ENCODE measurements at places on chromosomes 6 and 20.
A peak's percentile ranks its signal among the peaks of the same experiment; 100 is the strongest.

DNA sequence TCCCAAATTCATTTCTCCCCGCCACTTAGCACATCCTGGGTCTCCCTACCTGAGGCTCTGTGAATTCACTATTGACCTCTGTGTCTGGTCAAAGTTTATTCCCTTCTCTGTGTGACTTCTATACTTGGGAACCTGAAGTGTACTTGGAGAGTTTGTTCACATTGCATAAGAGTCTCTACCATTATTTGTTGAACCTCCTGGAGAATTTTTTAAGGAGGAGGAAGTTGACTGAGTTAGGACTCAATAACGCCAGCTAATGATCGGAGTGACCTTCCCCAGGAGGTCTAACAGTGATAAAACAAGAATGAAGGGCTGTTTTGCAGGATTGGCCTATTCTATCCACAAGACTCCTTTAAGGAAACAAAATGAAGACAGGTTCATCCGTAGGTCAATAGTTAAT lies 23.6 kb downstream of the STMND1 start:
- DNase-seq = no peak

- DNase-seq = peak; percentile 94
Measured at GRCh38 chr6:161417717-161418462, 144.0 kb upstream of the AGPAT4 start.

- no peak for DNase-seq
Measured at GRCh38 chr20:37686762-37687477, 6.9 kb upstream of the CTNNBL1 start.

DNA sequence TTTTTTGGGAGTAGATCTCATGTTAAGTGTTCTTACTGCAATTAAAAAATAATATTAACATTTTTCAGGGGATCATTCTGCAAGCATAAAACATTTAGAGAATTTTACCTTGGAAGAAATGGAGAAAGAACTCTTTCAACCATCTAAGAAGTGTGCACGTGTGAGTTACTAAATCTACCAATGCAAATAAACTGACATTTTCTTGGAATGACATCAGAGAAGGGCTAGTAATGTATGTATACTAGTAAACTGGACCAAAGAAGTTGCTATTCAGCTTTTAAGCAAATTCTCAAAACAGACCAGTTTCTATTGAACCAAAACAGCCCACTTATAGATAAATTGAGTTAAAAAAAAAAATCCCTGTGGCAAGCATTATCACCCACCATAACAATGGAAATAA lies 191.2 kb downstream of the BTBD3 start:
- no peak for DNase-seq

- no peak for DNase-seq
Measured at GRCh38 chr20:17936761-17937732, 31.5 kb downstream of the SNX5 start.

- DNase-seq = peak; percentile 46
Measured at GRCh38 chr6:43733471-43734293, 36.3 kb upstream of the VEGFA start.

DNA sequence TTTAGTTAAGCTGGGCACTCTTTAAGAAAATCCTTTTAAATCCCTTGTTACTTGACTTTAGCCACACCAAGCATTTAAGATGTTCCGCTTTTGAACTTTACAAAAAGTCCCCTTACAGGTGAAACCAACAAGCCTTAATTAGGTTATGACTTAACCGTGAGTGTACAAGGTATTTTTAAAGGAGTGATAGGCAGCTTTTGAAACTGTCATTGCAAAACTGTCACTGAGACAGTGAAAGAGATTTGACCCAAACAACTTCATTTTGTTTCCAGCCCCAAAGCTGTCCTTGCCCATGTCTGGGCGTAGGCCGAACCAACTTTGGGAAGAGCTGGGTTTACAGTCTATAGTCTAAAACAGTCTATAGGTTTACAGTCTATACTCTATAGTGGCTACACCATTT lies 305.4 kb downstream of the FARS2 start:
- DNase-seq = no peak

DNA sequence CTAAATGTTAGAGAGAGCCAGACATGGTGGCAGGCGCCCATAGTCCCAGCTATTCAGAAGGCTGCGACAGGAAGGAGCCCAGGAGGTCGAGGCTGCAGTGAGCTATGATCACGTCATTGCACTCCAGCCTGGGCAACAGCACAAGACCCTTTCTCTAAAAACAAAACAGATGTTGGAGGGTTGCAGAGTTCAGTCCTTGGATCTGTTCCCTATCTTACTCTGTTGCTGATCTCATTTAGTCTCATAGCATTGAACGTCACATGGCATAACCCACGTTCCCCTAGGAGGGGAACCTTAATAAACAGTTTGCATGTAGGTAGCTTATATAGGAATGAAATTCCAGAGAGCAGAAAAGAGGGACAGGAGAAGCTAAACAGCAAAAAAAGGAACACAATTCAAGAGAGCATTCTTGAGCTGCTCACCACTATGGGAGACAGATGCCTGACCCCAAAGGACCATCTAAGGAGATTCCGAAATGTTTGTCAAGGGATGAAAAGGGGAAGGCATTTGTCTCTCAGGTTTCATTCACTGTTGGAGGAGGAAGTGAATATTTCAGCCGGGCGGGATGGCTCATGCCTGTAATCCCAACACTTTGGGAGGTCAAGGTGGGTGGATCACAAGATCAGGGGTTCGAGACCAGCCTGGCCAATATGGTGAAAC lies 54.6 kb upstream of the PIM1 start:
- DNase-seq = no peak

- no peak for DNase-seq
Measured at GRCh38 chr6:116206231-116206903, 47.5 kb downstream of the TSPYL4 start.

- peak; percentile 89 for DNase-seq
Measured at GRCh38 chr20:561437-562231, 18.0 kb upstream of the CSNK2A1 start.

- DNase-seq = peak; percentile 65
Measured at GRCh38 chr6:74222768-74223333, 526.8 kb downstream of the CD109 start.

GRCh38 chr20:8431538-8432434 lies 299.7 kb downstream of the PLCB1 start:
- DNase-seq = peak; percentile 57

DNA sequence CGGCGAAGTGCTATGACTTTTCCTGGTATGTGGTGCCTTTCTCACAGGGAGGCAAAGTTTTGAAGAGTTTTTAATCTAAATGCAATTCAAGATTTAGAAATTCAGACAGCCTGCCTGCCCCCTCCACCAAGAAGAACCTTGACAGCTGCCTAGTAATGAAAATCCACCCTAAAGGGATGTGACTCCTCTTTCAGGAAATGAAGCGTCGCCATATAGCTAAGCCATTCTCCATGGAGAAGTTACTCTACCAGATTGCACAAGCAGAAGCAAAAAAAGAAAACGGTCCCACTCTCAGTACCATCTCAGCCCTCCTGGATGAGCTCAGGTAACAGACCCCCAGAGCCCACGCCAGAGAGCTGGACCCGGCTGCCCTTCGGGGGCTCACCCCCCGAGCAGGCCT lies 150.1 kb downstream of the DTNBP1 start:
- DNase-seq = no peak

- DNase-seq = no peak
Measured at GRCh38 chr20:52268184-52268749, 76.7 kb upstream of the ZFP64 start.

- no peak for DNase-seq
Measured at GRCh38 chr20:9202420-9203080, 133.7 kb downstream of the PLCB4 start.

- DNase-seq = no peak
Measured at GRCh38 chr6:111238464-111239119, 151.3 kb downstream of the SLC16A10 start.

GRCh38 chr6:52558266-52559000 lies 18.4 kb downstream of the TRAM2 start:
- no peak for DNase-seq

Measured in islet precursor cell (in vitro differentiated cells).